ENCODE measurements at places on chromosomes 7 and 10.

GRCh38 chr10:86287966-86288579 is 78.5 kb downstream of the GRID1 start:
- DNase-seq, result no peak

DNA sequence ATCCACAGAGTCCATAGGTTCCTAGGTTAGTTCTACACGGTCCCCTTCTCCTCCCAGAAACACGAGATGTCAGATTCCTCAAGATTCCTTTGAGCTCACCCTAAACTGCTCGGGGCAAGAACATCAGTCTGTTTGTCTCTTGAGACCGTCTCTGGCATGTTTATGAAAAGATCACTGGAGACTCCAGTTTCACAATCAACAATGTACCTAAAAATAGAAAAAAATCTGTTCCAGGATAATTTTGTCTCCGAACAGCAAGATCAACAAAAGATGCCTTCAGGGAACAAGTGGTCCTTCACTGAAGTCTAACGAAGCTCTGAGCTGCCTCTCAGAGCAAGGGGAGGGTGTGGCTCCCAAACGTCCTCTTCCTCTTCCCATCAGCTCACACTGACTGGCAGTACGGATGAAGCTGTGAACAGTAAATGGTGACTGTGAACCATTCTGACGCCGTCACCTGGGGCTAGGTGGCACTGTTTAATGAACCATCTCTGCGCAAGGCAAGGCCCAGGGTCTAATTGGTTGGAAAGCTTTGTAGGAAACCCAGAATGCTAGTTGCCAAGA is 156.2 kb upstream of the LYZL1 start:
- DNase-seq, result no peak

GRCh38 chr7:23410446-23411183 is 59.7 kb downstream of the IGF2BP3 start:
- no peak for DNase-seq

- DNase-seq, result no peak
Observed at GRCh38 chr10:12628964-12629766, 279.8 kb downstream of the CAMK1D start.

GRCh38 chr7:4143511-4144171 is 538.5 kb upstream of the FOXK1 start:
- no peak for DNase-seq

- no peak for DNase-seq
Observed at GRCh38 chr10:29056729-29057128, 232.1 kb upstream of the LYZL1 start.

- DNase-seq, result peak; percentile 16
Observed at GRCh38 chr10:7424315-7424714, 13.5 kb upstream of the SFMBT2 start.

GRCh38 chr7:133054162-133054840 is 27.6 kb downstream of the CHCHD3 start:
- no peak for DNase-seq

GRCh38 chr7:88637795-88638194 is 121.7 kb upstream of the ZNF804B start:
- DNase-seq, result no peak

GRCh38 chr7:91347290-91347689 is 83.1 kb downstream of the FZD1 start:
- no peak for DNase-seq

GRCh38 chr10:6182454-6183098 is 20.2 kb upstream of the PFKFB3 start:
- no peak for DNase-seq

DNA sequence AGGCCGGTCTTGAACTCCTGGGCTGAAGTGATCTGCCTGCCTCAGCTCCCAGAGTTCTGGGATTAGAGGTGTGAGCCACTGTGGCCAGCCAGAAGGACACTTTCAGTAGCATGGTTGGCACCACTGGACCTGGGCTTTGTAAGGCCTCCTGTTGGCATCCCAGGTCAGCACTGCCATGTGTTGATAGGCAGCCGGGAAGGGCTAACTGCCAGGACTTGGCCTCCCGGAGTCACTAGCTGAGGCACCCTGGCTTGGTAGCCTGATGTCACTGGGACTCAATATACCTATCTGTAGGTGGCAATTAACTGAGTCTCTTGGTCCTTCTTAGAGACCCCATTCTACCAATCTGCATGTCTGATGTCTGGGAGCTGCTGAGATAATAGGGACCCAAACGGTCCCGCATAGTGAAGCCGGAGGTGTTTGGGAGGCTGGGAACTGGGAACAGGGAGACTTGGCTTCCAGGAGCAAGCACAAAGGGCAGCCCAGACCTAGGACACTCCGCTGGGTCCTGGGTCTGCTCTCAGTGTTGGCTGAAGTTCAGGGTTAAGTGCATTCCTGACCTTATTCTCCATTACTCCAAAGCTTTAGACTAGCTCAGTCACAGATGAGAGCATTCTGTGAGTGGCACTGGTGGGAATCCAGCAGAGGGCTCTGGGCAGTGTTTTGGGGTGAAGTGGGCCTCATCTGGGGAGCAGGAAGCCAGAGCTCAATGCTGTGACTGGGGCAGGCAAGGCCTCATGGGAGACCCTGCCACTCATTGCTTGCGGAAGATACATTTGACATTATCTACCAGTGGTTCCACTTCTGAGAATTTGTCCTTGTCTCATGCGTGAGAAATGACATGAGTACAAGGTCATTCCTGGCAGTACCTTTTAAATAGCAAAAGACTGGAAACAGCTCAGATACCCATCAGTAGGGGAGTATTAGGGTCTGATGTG is 2.7 kb downstream of the LHPP start:
- DNase-seq, result no peak

GRCh38 chr10:131656009-131656408 is 244.8 kb upstream of the PPP2R2D start:
- DNase-seq, result no peak

DNA sequence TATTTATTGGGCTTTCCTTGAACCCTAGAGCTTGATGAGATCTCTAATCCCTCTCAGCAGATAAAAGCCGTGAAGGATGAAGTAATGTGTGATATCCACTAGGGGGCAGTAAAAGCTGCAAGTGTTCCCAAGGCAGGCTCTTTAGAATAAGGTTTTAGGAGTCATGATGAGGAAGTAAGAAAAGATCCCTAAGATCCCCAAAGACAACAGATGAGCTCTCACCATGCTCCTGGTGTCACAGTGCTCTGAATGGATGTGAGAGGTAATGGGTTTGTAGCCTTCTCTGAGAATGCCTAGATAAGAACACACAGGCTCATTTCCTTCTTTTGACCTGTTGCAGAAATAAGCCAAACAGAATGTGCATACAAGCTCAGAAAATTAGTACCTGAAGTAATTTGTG is 70.4 kb upstream of the ITPRID1 start:
- no peak for DNase-seq

DNA sequence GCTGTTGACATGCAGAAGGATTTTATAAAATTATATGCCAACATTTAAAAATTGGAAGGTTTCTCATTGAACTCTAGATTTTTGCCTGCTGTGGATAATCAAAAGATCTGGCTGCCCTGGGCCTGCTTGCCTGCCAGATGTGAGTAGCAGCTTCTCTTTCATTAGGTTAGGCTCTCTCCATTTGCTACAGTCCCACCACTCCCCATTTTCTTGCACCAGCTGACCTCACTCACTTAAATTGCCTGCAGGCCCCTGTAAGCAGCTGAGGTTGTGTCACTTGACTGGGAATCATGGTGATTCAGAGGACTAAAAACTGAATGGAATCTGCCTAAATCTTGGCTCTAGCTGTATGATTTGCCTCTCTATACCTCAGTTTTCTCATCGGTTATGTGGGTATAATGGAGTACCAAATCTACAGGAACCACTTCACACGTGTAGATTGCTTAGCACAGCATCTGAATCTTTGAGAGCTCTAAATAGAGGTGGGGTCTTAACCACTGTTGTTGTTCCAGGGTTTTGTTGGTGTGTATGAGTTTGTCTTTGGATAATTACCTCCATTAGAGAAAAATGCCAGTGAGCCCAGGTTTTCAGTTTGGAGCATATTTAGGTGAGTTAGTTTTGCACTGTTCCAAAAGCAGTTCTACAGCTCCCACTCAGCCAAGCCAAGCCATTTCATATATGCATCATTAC is 18.6 kb upstream of the RAPGEF5 start:
- DNase-seq, result no peak

DNA sequence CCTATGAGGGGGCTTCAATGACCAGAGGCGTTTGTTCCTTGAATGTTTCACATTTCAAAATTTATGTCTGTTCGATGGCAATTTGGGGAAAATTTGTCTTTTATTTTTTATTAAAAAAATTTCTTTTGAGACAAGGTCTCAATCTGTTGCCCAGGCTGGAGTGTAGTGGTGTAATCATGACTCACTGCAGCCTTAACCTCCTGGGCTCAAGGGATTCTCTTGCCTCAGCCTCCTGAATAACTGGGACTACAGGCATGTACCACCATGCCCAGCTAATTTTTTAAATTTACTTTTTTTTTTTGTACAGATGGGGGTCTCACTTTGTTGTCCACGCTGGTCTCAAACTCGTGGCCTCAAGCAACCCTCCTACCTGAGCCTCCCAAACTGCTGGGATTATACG is 39.7 kb downstream of the OTUD1 start:
- no peak for DNase-seq

DNA sequence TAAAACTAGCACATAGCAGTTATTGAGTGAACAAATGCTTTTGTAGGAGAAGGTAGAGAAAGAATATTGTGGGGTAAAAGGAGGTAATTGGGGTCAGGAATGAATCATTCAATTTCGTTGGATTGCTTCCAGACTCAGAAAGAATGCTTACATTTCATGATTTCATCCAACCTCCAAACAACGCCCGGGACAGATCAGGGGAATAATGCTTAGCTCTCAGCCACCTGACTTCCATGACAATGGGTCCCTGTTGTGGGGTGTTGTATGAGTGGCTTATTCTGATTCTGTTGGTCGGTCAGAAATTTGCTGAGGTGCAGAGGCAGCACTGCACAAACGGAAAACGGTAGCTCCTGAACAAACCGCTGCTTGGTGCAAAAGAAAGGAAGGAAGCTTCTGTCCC is 24.0 kb upstream of the INPP5F start:
- no peak for DNase-seq

- no peak for DNase-seq
Observed at GRCh38 chr7:125465527-125465926, 535.9 kb upstream of the POT1 start.

GRCh38 chr7:78510580-78511188 is 712.1 kb downstream of the PHTF2 start:
- no peak for DNase-seq

DNA sequence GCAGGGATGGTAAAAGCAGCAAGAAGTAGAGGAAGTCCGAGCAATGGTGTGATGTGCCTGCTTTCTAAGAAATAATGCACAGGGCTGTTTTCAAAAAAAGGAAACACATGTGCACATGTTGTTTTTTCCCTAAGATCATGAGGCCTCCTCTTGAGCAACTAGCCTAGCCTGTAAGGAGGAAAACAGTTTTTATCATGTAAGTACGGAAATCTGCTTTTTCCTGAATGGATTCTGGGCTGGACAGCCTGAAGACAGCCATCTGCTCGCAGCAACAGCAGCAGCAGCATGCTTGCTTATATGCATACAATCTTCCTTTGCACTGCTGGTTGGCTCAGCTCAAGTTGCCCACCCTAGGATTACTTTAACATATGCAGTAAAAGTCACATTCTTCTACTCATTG is 87.1 kb downstream of the HIBADH start:
- DNase-seq, result no peak

DNA sequence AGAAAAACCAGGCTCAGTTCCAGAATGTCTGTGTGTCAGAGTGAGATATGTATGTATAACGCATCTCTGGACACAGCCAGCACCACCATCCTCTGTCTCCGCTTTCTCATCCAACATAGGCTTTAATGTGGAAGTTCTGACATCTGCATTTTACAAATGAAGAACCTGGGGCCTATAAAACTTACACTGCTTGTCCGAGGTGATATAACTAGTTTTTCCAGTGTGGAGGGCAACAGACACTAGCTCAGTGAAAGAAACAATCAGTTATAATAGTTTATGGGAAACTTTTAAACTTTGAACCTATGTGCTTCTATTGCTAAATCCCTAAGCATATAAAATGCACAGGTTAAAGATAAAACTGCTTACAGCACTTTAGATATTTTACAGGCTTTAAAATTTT is 208.7 kb downstream of the CRPPA start:
- no peak for DNase-seq

GRCh38 chr10:2915412-2915811 is 151.9 kb upstream of the PFKP start:
- no peak for DNase-seq

GRCh38 chr7:122256046-122256445 is 48.5 kb downstream of the FEZF1 start:
- no peak for DNase-seq

DNA sequence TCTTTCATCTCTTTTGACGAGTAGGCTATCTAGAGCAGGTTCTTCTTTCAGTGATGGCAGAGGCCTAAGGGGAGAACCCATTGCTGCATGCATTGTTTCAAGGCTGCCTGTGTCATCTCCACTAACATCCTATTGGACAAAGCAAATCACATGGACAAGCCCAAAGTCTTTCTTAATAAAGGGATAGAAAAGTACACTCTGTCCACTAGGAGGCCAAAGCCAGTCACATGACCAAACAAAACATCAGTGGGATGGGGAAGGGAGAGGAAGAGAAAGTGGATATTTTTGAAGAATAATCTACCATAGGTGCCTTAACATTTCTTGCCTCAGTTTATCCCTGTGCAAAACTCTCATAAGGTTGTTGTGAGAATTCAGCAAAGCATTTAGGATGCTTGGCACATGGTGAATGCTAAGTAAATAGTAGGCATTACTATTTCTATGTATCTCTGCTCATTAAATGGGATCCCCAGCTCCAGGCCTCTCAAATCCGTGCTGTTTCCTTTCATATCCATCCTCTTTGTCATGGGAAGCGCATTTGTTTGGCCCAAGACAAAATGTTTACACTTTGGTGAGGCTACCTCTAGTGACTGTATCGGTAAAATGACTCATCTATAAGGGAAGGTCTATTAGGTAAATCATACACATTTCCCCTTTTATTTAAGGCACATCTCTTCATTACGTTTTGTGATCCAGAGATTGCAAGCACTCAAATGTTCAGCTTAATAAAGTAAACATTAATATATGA is 16.7 kb upstream of the CADPS2 start:
- no peak for DNase-seq

GRCh38 chr10:29522061-29522855 is 112.5 kb downstream of the SVIL start:
- DNase-seq, result no peak

DNA sequence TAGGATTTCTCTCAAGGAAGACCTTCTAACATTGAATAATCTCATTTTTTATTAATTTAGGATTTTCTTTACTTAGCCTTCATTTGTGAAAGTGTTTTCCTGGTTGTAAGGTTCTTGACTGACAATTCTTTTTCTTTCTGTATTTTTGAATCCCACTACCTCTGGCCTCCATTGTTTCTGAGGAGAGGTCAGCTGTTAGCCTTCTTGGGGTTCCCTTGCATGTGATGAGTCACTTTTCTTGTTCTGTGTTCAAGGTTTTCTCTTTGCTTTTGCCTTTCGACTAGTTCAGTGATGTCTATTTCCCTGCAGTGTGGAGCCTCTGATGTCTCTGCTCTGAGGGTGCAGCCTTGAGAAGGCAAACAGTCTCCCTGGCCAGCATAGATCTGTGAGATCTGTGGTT is 304.1 kb upstream of the ZNF32 start:
- DNase-seq, result no peak

GRCh38 chr7:22356010-22356691 is 803 bp downstream of the RAPGEF5 start:
- DNase-seq, result no peak

GRCh38 chr7:117350027-117350426 is 27.2 kb upstream of the WNT2 start:
- no peak for DNase-seq
